ENCODE measurements at places on chromosomes 7 and 10. TPM values are rescaled to one million over a fixed set of nuclear protein-coding genes. Genes with fewer than 3 reads are reported as not detected.
A peak's percentile ranks its signal among the peaks of the same experiment; 100 is the strongest.

DHX32 gene
- total RNA-seq: 42.2 TPM

DNA sequence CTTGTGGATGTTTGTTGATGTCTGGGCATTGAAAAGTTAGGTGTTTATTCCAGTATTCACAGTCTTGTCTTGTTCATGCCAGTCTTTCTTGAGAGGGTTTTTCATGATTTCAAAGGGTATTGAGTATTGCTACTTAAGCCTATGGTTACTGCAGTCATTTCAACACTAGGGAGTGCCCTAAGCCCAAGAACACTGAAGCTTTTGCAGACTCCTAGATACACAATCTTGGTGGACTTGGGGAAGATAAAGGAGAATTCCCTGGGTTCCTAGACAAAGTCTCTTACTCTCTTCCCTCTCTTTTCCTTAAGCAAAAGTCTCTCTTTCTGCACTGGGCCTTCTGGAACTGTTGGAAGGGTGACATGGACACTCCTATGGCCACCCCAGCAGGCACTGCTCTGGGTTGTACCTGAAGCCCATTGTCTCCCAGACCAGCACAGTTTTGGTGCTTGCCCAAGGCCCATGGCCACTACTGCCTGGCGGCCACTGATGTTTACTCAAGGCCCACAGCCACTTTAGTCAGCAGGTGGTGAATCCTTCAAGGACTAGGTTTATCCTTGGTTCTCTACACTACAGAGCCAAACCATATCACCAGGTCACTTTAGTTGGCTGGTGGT, 24.9 kb downstream of the SAMD9 start:
- H3K4me3 ChIP-seq: no peak overlapping the region
- no peaks in the 10 kb centered on the region for H3K36me3 ChIP-seq
- H3K27me3 ChIP-seq: no peaks in the 10 kb centered on the region
- no peaks in the 10 kb centered on the region for H3K4me1 ChIP-seq
- no peak for DNase-seq

GRCh38 chr7:38105874-38106483, 72.1 kb upstream of the STARD3NL start:
- H3K4me3 ChIP-seq: no peak overlapping the region
- no peak overlapping the region for H3K27ac ChIP-seq
- peak; percentile 26 for DNase-seq
- H3K36me3 ChIP-seq: no peaks in the 10 kb centered on the region
- H3K27me3 ChIP-seq: no peaks in the 10 kb centered on the region

AASS gene
- total RNA-seq: 29.3 TPM

PLEKHS1 gene
- total RNA-seq: 0.31 TPM

DNA sequence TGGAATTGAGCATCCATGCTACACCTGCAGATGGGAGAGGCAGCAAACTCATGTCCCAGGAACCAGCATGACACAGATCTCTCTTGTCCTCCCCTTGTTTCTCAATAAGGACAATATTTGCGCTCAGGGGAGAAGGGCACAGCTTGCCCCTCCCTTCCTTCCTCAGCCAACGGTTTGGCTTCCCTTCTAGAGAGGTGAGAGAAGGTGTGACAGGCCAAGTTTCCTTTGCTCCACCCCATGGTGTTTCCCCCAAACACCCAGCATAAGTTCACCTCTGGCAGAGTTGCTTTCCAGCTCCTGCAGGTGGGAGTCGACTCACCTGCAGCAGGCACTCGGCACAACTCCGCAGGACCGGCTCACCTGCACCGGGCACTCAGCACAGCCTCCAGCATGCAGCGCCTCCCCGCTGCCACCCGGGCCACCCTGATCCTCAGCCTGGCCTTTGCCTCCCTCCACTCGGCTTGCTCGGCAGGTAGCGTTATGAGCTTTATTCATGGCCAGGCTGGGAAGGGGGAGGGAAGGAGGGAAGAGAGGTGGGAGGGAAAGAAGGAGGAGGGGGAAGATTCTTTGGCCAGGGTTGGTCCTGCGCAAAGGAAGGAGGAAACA, at the start of the genes ATP6V0A4 and TMEM213:
ATP6V0A4 (minus strand) TSS at position 482 of the 606 bp plus-strand sequence. CDS start 26,949 bp downstream, outside the sequence.
TMEM213 (plus strand) TSS at position 280 of the 606 bp plus-strand sequence; CDS start at position 391, 111 bp downstream.
- H3K27me3 ChIP-seq: no peaks in the 10 kb centered on the region
- no peak within 1 kb of the TSS for H3K27ac ChIP-seq
- H3K36me3 ChIP-seq: no peaks in the 10 kb centered on the region
- DNase-seq: no peak
- no peaks in the 10 kb centered on the region for H3K4me1 ChIP-seq
- H3K4me3 ChIP-seq: no peak within 1 kb of the TSS

FGL2 gene
- total RNA-seq: 8.4 TPM

DNA sequence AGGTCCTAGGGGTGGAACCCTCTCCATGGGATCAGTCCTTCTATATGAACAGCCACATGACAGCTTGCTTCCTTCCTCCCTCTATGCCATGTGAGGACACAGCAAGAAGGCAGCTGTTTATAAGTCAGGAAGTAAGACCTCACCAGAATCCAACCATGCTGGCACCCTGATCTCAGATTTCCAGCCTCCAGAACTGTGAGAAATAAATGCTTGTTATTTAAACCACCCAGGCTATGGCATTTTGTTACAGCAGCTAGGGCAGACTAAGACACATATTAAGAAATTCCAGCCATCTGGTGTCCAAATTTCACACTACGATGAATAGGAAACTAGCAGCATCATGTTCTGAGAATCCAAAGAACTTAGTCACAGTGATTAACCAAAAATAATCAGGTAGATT, 140.1 kb downstream of the ZFAND4 start:
- no peak overlapping the region for H3K27ac ChIP-seq
- DNase-seq: no peak
- H3K36me3 ChIP-seq: no peaks in the 10 kb centered on the region
- H3K27me3 ChIP-seq: no peaks in the 10 kb centered on the region

CELF2 gene
- total RNA-seq: 41.6 TPM

DNA sequence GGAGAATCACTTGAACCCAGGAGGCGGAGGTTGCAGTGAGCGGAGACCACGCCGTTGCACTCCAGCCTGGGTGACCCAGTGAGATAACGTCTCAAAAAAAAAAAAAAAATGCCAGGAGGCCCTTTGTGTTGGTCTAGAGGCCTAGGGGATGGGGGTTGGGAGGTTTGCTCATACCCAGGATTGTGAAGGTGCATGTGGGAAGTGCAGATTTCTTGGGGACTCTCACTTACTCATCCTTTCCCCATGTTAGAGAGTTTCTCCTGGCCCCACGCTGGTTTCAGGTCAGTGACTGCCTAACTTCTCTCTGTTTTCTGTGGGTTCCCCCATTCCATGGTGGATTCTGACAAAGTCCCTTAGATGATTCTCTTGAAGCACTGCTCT, 471.5 kb upstream of the CNTNAP2 start:
- no peak for DNase-seq
- H3K36me3 ChIP-seq: no peaks in the 10 kb centered on the region
- no peak overlapping the region for H3K27ac ChIP-seq
- H3K4me3 ChIP-seq: no peak overlapping the region
- H3K4me1 ChIP-seq: no peaks in the 10 kb centered on the region

GRCh38 chr7:112398534-112398933, 51.7 kb upstream of the IFRD1 start:
- H3K36me3 ChIP-seq: no peaks in the 10 kb centered on the region
- H3K27me3 ChIP-seq: no peaks in the 10 kb centered on the region
- no peak overlapping the region for H3K4me3 ChIP-seq
- H3K27ac ChIP-seq: no peak overlapping the region
- no peaks in the 10 kb centered on the region for H3K4me1 ChIP-seq
- no peak for DNase-seq

TSPAN12 gene
- total RNA-seq: 4.3 TPM

PDE6C gene
- not detected for total RNA-seq

- H3K36me3 ChIP-seq: peaks cover 4% of the 10 kb centered on the region
- H3K4me3 ChIP-seq: no peak overlapping the region
- H3K4me1 ChIP-seq: no peaks in the 10 kb centered on the region
- no peak overlapping the region for H3K27ac ChIP-seq
- no peaks in the 10 kb centered on the region for H3K27me3 ChIP-seq
Measured at GRCh38 chr7:17339139-17339538, 40.7 kb downstream of the AHR start.

FAM237B gene
- not detected for total RNA-seq

PRPS1L1 gene
- 12.7 TPM for total RNA-seq

GRCh38 chr7:94109556-94109955, 105.4 kb upstream of the BET1 start:
- no peaks in the 10 kb centered on the region for H3K27me3 ChIP-seq
- H3K4me1 ChIP-seq: no peaks in the 10 kb centered on the region
- H3K36me3 ChIP-seq: no peaks in the 10 kb centered on the region
- no peak overlapping the region for H3K4me3 ChIP-seq

DNA sequence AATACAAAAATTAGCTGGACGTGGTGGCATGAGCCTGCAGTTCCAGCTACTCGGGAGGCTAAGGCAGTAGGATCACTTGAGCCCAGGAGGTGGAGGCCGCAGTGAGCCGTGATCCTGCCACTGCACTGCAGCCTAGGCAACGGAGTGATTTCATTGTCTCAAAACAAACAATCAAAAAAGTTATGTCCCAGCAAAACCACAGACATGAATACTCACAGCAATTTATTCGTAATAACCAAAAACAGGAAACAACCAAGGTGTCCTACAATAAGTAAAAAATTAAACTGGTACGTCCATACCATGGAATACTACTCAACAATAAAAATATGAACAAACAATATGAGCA, 11.6 kb upstream of the CYTH3 start:
- H3K27me3 ChIP-seq: no peaks in the 10 kb centered on the region
- H3K36me3 ChIP-seq: no peaks in the 10 kb centered on the region
- no peak overlapping the region for H3K27ac ChIP-seq
- DNase-seq: no peak
- no peaks in the 10 kb centered on the region for H3K4me1 ChIP-seq

- no peaks in the 10 kb centered on the region for H3K36me3 ChIP-seq
- H3K27me3 ChIP-seq: no peaks in the 10 kb centered on the region
- no peak for DNase-seq
- no peaks in the 10 kb centered on the region for H3K4me1 ChIP-seq
Measured at GRCh38 chr10:93580828-93581227, 14.4 kb downstream of the FFAR4 start.

CPA4 gene
- total RNA-seq: 0.68 TPM

DNA sequence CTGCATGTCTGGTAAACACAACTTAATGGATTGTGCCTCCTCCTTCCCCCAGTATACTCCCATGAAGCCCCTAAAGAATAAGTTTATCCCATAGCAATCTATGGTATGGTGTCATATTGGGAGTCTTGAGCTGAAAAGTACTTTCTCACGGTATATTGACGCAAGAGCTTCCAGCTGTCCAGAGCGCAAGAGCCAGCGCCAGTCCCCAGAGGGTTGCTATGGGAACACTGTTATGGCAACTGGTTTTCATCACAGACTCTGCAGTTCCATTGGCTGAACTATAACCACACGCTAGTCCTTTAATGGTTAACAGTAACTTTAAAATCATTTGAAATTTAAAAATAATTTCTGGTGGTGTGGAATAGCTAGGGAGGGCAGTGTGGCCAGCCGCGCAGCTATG, 46.9 kb downstream of the PRPF18 start:
- no peak for DNase-seq
- H3K4me1 ChIP-seq: no peaks in the 10 kb centered on the region
- H3K27me3 ChIP-seq: no peaks in the 10 kb centered on the region
- no peaks in the 10 kb centered on the region for H3K36me3 ChIP-seq
- H3K27ac ChIP-seq: peak overlapping the region; percentile 46
- no peak overlapping the region for H3K4me3 ChIP-seq

DNA sequence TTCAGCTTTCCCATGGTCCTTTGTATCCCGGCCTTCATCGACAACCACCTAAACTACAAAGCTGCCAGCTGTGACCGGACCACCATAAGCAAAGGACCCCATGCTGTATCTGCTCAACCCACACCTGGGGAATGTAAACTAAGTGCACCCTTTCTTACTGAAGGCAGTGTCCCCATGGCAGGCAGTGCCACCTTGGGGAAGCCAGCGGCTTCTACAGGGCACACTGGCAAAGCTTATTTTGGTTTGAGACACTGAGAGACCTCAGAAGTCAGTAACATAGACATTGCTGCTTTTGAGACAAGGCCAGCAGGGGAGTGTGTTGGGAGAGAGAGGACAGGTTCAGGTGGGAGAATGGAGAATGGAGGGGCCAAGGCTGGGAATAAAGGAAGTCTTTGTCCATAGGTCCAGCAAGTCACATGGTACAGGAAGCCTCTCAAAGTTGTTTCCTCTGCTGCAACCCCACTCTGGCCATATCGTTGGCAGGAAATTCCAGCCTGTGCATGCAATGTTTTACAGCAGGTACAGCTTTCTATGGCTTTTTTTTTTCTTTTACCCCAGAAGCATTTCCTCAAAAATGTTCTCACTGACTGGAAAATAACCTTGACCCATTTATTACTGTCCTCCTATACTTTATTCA, 85.9 kb upstream of the NPVF start:
- H3K27me3 ChIP-seq: no peaks in the 10 kb centered on the region
- no peaks in the 10 kb centered on the region for H3K36me3 ChIP-seq
- H3K4me3 ChIP-seq: no peak overlapping the region
- DNase-seq: no peak
- no peaks in the 10 kb centered on the region for H3K4me1 ChIP-seq

GIMAP4 gene
- 5.8 TPM for total RNA-seq

- H3K4me3 ChIP-seq: no peak overlapping the region
- peaks cover 14% of the 10 kb centered on the region for H3K4me1 ChIP-seq
- no peaks in the 10 kb centered on the region for H3K36me3 ChIP-seq
- no peak overlapping the region for H3K27ac ChIP-seq
- no peaks in the 10 kb centered on the region for H3K27me3 ChIP-seq
Measured at GRCh38 chr10:77249901-77250459, 387.6 kb downstream of the KCNMA1 start.

ANKRD61 gene
- total RNA-seq: 6.8 TPM

DNA sequence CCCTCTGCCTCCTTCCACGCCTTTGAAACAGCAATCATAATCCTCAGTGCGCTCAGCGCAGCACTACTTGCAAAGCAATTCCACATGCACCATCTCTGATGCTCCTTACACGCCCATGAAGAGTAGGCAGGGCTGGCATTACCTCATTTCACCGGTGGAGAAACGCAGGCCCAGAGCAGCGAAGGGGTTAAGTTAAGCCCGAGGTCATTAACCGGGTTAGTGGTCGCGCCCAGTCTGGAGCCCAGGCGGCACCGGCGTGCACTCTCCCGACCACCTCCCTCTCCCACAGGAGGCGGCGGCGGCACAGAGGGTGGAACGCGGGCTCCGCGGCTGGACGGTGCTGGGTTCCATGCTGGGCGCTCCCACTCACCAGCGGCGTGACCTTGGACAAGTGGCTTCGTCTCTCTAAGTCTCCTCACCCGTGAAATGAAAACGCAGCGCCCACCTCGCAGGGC, 515 bp downstream of the FASTK start:
- H3K4me3 ChIP-seq: peak overlapping the region; percentile 90
- H3K36me3 ChIP-seq: no peaks in the 10 kb centered on the region
- H3K4me1 ChIP-seq: peaks cover 39% of the 10 kb centered on the region
- DNase-seq: no peak

CABCOCO1 gene
- 10.2 TPM for total RNA-seq

- no peaks in the 10 kb centered on the region for H3K36me3 ChIP-seq
- no peaks in the 10 kb centered on the region for H3K27me3 ChIP-seq
- DNase-seq: no peak
- H3K4me1 ChIP-seq: peaks cover 28% of the 10 kb centered on the region
- no peak overlapping the region for H3K27ac ChIP-seq
Measured at GRCh38 chr10:46098386-46098785, 52.3 kb upstream of the MSMB start.

- H3K4me3 ChIP-seq: no peak overlapping the region
- no peak overlapping the region for H3K27ac ChIP-seq
- no peaks in the 10 kb centered on the region for H3K36me3 ChIP-seq
Measured at GRCh38 chr7:29076631-29077030, 69.7 kb downstream of the CPVL start.

ATG9B gene
- total RNA-seq: 29.7 TPM
